ENCODE measurements at places on chromosomes 5 and 9.

- DNase-seq: no peak
- no peak overlapping the region for H3K4me3 ChIP-seq
- no peak overlapping the region for H3K27ac ChIP-seq
These were observed 26.6 kb upstream of the POMT1 start for GRCh38 chr9:131475956-131476776.

- no peak overlapping the region for H3K4me3 ChIP-seq
- no peaks in the 10 kb centered on the region for H3K4me1 ChIP-seq
- H3K27me3 ChIP-seq: peaks cover 17% of the 10 kb centered on the region
These were observed 40.6 kb downstream of the SLC1A3 start for GRCh38 chr5:36647046-36647445.

DNA sequence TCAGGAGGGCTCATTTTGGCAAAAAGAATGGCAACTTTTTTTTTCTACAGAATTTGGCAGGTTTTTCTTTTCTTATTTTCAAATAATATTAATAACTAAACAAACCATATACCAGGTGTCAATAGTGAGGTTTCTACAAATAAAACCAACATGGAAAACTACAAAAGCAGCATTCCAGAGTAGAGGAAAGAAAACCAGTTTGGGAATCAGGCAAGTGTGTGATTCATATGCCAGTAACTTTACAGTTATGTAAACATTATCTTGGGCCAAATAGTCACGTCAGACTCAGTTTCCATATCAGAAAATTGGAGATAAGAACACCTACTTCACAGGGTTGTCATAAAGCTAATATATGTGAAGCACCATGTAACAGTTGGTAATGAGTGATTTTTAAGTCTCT is 51.7 kb downstream of the FBXW11 start:
- no peak overlapping the region for H3K4me3 ChIP-seq
- H3K27me3 ChIP-seq: no peaks in the 10 kb centered on the region
- H3K4me1 ChIP-seq: peaks cover 40% of the 10 kb centered on the region
- H3K27ac ChIP-seq: no peak overlapping the region

GRCh38 chr9:124029617-124030016 is 18.0 kb downstream of the LHX2 start:
- no peak overlapping the region for H3K4me3 ChIP-seq
- DNase-seq: no peak
- no peak overlapping the region for H3K27ac ChIP-seq
- no peaks in the 10 kb centered on the region for H3K4me1 ChIP-seq
- H3K27me3 ChIP-seq: peaks cover 37% of the 10 kb centered on the region

- H3K36me3 ChIP-seq: peaks cover 4% of the 10 kb centered on the region
- peaks cover 13% of the 10 kb centered on the region for H3K4me1 ChIP-seq
- no peak for DNase-seq
These were observed 24.7 kb upstream of the TNFSF15 start for GRCh38 chr9:114830546-114830945.

DNA sequence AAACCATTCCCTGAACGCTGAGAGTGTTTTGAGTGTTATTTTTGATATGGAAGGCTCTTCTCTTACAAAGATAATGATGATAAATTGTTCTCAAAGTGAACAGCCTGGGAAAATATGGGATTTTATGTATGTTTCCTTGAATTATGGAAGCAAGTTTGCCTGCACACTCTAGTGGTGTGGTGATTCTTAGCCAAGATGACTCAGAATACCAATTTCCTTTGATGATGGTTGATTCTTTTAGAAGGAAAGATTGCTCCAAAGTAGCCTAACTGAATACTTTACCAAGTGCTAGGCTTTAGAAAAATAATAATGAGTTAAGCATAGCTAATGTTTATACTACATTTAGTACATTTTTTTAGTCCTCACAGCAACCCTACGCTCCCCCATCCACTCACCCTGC is 243.4 kb downstream of the EBF1 start:
- no peak for DNase-seq
- H3K4me3 ChIP-seq: no peak overlapping the region
- no peak overlapping the region for H3K27ac ChIP-seq
- no peaks in the 10 kb centered on the region for H3K27me3 ChIP-seq

DNA sequence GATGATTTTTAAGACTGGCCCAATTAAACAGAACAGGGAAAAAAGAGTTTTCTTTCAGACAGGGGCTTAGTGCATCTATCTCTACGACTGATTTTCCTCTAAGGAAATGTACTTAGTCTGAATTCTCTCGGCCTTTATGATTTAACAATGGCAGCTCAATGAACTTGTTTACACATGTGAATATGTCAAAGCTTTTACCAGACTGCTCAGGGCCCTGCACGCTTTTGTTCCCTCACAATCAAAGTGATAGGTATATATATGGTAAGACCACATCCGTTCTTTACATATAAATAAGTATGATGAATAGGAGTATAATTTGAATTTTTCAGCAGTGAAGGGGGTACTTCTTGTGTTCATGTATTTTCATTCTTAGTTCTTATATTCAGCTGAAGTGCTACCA is 27.6 kb downstream of the LEAP2 start:
- peaks cover 9% of the 10 kb centered on the region for H3K4me1 ChIP-seq
- DNase-seq: no peak
- no peak overlapping the region for H3K27ac ChIP-seq
- H3K27me3 ChIP-seq: no peaks in the 10 kb centered on the region
- H3K4me3 ChIP-seq: no peak overlapping the region

- DNase-seq: no peak
- H3K36me3 ChIP-seq: no peaks in the 10 kb centered on the region
- no peak overlapping the region for H3K4me3 ChIP-seq
- H3K27me3 ChIP-seq: peaks cover 7% of the 10 kb centered on the region
- H3K27ac ChIP-seq: no peak overlapping the region
These were observed 160.6 kb downstream of the PPP2R2B start for GRCh38 chr5:146717951-146718350.

GRCh38 chr9:95756986-95757385 is 118.5 kb upstream of the ERCC6L2 start:
- no peak overlapping the region for H3K27ac ChIP-seq
- H3K27me3 ChIP-seq: peaks cover 49% of the 10 kb centered on the region
- no peak overlapping the region for H3K4me3 ChIP-seq
- H3K4me1 ChIP-seq: peaks cover 4% of the 10 kb centered on the region
- DNase-seq: no peak
- H3K36me3 ChIP-seq: no peaks in the 10 kb centered on the region

DNA sequence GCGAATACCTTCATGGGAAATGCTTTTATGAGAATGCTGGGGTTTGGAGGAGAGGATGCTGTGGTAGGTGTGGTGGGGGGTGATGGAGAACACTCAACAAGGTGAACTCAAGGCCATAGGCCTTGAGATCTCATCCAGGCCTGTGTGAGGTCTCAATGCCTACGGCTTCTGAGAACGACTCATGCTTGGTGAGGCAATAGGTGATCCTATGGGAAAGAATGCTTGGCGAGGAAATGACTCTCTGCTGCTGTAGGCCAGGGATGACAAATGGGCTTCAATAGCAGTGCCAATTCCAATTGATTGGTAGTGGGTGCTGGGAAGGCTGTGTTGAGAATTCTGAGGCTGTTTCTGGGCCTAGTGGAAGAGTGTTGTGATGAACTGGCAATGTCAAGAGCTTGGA is 280.2 kb upstream of the CLINT1 start:
- no peaks in the 10 kb centered on the region for H3K36me3 ChIP-seq
- no peak overlapping the region for H3K27ac ChIP-seq
- no peak overlapping the region for H3K4me3 ChIP-seq
- no peak for DNase-seq
- H3K27me3 ChIP-seq: no peaks in the 10 kb centered on the region

GRCh38 chr5:54756301-54756700 is 229.1 kb downstream of the ESM1 start:
- H3K4me3 ChIP-seq: no peak overlapping the region
- no peaks in the 10 kb centered on the region for H3K27me3 ChIP-seq
- no peak for DNase-seq

- peaks cover 71% of the 10 kb centered on the region for H3K27me3 ChIP-seq
- no peak overlapping the region for H3K4me3 ChIP-seq
- no peak for DNase-seq
- H3K27ac ChIP-seq: no peak overlapping the region
- H3K4me1 ChIP-seq: peaks cover 36% of the 10 kb centered on the region
These were observed 4.4 kb upstream of the EBF1 start for GRCh38 chr5:159104051-159104651.

DNA sequence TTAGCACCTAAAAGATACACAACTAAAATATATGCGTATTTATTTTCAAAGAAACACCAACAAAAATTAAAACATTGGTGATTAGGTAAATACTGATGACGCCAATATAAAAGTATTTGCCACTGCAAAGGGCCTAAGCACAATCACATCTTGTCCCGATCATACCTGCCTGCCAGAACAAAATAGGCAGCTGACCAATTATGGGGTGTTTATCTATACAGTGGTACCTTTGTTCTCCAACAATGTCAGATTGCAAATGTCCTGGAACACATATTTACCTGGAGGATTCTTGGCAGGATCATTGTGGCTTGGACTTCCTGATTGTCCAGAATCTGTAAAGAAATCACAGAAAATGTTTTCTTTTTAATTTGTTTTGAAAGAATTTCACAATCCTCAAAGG is 134.5 kb downstream of the NFIB start:
- DNase-seq: no peak
- H3K36me3 ChIP-seq: no peaks in the 10 kb centered on the region
- H3K27ac ChIP-seq: no peak overlapping the region

DNA sequence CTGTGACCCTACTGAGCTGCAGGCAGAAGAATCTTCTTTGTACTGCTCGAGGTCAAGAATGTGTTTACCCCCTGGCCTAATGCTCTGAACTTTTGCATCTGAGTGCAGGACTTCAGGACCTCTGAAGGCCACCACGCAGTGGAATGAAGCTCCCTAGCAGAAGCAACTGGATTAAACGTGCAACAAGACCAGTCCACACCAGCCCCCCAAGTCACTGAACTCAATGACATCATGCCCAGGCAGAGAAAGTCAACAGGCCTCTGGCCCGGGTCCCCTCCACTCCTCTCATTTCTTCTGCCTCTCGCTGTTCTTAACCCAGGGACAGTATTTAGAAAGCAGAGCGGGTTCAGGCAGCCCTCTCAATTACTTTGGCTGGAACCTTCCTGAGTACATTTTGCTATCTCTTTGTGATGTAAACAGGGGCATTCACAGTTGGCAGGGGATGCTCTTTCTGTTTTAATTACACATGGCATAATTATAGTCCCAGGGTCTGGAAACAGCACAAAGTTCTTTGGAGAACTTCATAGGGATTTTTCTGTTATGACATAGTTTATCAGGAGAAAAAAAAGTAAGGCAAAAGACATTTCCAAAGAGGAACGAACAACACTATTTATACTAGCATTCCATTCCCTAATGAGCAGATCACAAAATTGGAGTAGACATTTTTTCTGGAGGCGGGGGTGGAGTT is 108.2 kb upstream of the SPATA31D4 start:
- no peaks in the 10 kb centered on the region for H3K36me3 ChIP-seq
- H3K27ac ChIP-seq: no peak overlapping the region
- no peaks in the 10 kb centered on the region for H3K27me3 ChIP-seq
- H3K4me1 ChIP-seq: peaks cover 5% of the 10 kb centered on the region

- peak overlapping the region; percentile 79 for H3K27ac ChIP-seq
- no peaks in the 10 kb centered on the region for H3K27me3 ChIP-seq
- H3K4me3 ChIP-seq: no peak overlapping the region
- peaks cover 21% of the 10 kb centered on the region for H3K36me3 ChIP-seq
- peaks cover 41% of the 10 kb centered on the region for H3K4me1 ChIP-seq
These were observed 15.7 kb downstream of the PNPLA7 start for GRCh38 chr9:137534256-137535119.

DNA sequence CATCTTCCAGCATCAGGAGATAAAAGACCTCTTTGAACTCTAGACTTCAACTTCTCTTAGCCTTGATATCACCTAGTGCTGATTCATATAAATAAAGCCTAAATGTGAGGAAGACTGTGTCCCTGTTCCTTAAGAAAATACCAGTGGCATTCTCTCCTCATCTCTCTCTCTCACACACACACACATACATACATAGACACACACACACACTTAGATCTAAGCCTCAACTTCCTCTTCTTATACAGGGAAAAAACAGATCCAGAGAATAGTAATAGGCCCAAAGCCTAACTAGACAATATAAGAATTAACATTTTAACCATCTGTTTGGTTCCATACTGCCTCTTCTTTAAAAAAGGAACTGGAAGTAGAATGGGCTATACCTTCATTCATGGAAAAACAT is 195.3 kb upstream of the NR4A3 start:
- H3K4me1 ChIP-seq: no peaks in the 10 kb centered on the region
- H3K36me3 ChIP-seq: no peaks in the 10 kb centered on the region
- no peak overlapping the region for H3K4me3 ChIP-seq
- H3K27ac ChIP-seq: no peak overlapping the region
- peaks cover 10% of the 10 kb centered on the region for H3K27me3 ChIP-seq

- peak; percentile 73 for DNase-seq
- no peak overlapping the region for H3K4me3 ChIP-seq
- no peak overlapping the region for H3K27ac ChIP-seq
- H3K4me1 ChIP-seq: peaks cover 9% of the 10 kb centered on the region
- no peaks in the 10 kb centered on the region for H3K36me3 ChIP-seq
- peaks cover 9% of the 10 kb centered on the region for H3K27me3 ChIP-seq
These were observed 188.6 kb downstream of the FSTL4 start for GRCh38 chr5:133423618-133424282.

- H3K27ac ChIP-seq: no peak overlapping the region
- H3K4me3 ChIP-seq: no peak overlapping the region
- no peaks in the 10 kb centered on the region for H3K36me3 ChIP-seq
- DNase-seq: no peak
- H3K4me1 ChIP-seq: peaks cover 10% of the 10 kb centered on the region
These were observed 82.8 kb downstream of the SLC1A3 start for GRCh38 chr5:36689225-36689624.

DNA sequence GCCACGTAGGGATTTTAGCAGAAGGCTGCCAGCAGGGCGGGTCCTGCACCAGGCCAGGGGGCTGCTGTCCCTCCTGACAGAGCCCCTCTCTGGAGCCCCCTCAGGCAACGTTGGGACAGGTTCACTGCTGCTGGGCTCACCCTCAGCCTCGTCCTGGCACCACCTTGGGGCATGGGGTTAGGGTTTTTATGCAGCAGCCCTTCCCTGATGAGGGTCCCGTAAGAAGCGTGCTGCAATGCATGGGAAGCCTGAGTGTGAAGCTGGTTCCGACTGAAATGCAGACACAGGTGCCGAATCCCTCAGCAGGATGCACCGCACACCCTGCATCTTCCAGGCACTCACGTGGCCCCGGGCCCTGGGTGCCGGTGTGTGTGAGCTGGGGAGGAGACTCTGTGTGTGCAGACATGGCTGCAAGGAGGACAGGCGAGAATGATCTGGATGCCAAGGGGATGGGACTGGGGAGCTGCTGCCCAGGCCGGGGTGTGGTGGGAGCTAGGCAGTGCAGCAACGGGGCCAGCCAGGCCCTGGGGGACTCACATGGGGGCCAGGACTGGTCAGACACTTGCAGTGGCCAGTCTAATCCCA is 27.1 kb downstream of the ZDHHC11B start:
- H3K4me3 ChIP-seq: no peak overlapping the region
- no peaks in the 10 kb centered on the region for H3K27me3 ChIP-seq
- peak; percentile 16 for DNase-seq
- H3K4me1 ChIP-seq: peaks cover 5% of the 10 kb centered on the region

GRCh38 chr9:138099803-138100598 is 222.4 kb downstream of the CACNA1B start:
- H3K4me3 ChIP-seq: no peak overlapping the region
- no peaks in the 10 kb centered on the region for H3K27me3 ChIP-seq
- H3K36me3 ChIP-seq: no peaks in the 10 kb centered on the region
- no peak for DNase-seq

GRCh38 chr5:4093236-4093635 is 497.6 kb downstream of the IRX1 start:
- DNase-seq: no peak
- no peak overlapping the region for H3K27ac ChIP-seq
- H3K4me3 ChIP-seq: no peak overlapping the region
- H3K36me3 ChIP-seq: no peaks in the 10 kb centered on the region
- H3K4me1 ChIP-seq: no peaks in the 10 kb centered on the region

- H3K4me1 ChIP-seq: peaks cover 4% of the 10 kb centered on the region
- H3K4me3 ChIP-seq: no peak overlapping the region
- DNase-seq: peak; percentile 65
- peak overlapping the region; percentile 34 for H3K27ac ChIP-seq
These were observed 46.4 kb upstream of the STK32A start for GRCh38 chr5:147188200-147189108.

All from activated CD8-positive, alpha-beta T cell treated with anti-CD3 and anti-CD28 coated beads, Interleukin-2, amount 10 ng/mL, durations not matched to agents 7 days and 5 days (primary cell).